ENCODE measurements at places on chromosomes 5 and 9.
A peak's percentile ranks its signal among the peaks of the same experiment; 100 is the strongest.

DNA sequence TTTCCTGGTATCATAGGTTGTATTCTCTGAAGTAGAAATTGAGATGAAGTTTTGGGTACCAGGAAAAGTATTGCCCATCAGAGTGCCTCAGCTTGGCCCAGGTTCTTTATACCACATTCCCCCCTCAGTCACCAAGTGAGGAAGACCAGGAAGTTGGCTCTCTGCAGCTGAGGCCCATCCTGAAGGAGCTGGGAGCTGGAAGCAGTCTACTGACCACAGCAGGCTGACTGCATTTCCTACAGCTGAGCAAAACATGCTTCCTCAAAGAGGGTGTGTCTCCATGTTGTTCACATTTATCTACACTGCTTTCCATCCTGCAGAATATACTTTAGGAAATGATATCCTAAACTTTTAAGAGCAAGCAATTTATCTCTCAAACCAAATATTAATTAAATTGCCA, 654.6 kb downstream of the ELAVL2 start:
- DNase-seq = no peak

DNA sequence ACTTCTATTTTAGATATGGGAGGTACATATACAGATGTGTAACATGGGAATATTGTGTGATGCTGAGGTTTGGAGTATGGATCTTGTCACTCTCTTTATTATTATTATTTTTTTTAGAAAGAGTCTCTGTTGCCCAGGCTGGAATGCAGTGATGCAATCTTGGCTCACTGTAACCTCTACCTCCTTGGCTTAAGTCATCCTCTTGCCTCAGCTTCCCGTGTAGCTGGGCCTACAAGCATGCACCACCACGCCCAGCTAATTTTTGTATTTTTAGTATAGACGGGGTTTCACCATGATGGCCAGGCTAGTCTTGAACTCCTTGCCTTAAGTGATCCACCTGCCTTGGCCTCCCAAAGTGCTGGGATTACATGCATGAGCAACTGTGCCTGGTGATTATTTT, 138.4 kb upstream of the SLC28A3 start:
- no peak for DNase-seq

- DNase-seq = no peak
Observed at GRCh38 chr5:156991714-156992113, 28.7 kb upstream of the TIMD4 start.

DNA sequence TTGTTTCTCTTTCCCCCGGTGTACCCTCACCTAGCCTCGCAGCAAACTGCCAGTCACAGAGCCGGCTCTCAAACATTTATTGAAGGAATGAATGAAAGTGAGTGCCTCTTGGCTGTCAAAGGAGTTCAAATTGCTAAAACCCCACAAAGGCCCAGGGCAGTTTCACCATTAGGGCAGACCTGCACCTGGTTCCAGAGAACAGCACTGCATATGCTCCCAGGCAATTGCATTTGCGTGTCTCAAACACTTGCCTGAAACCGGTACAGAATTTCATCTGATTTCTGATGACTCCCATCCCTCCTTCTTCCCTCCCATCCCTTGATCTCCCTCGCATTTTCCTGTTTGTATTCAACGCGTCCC, 165.6 kb upstream of the ZNF462 start:
- no peak for DNase-seq

DNA sequence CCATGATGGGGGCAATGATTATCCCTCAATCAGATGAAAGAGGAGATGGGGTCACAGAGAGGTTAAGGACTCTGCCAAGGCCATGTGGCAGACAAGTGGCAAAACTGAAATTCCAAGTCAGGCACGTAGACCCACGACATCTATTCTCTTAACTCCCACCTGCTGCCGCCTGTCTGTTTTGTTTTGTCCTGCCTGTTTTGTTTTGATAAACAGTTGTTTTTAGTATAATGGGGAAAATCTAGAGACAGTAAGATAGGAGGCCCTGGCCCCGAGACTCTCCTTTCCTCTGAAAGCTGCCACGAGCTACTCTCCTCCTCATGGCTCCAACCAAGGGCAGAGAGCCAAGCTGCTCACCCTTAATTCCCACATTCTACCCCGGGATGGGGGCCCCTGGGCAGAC, 4.9 kb downstream of the FSTL4 start:
- DNase-seq = no peak

DNA sequence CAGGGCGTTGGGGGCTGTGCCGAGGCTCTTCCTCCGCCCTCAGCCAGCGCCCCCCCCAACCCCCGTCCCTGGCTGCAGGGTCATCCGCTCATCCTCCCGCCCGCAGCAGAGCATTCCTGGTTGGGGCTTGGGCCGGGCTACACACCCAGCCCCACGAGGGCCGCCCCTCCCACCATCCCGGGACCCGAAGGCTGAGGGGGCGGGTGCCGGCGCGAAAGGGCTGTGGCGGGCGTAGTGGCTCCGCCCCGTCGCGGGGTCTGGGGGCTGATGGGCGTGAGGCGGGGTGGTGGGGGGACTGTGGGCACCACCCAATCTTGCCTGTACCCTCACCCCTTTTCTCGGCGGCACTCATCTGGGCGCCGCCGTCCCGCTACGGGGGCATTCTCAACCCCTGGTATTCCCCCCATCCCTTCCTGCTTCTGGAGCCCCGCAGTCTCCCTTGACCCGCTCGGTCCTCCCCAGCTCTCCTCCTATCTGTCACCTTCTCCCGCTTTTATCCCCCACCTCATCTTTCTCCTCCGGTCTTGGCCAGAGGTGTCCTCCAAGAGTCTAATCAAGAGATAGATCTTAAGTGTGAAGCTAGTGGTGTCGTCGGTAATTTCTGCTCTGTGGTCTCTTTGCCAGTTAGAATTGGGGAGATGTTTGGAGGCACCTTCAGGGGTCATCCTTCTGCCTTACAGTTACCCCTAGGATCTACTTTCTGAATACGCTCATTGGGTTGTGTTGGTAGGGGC, 1.6 kb downstream of the FER start:
- DNase-seq = peak; percentile 15

- DNase-seq = no peak
Observed at GRCh38 chr5:149284501-149284900, 12.8 kb downstream of the AFAP1L1 start.

Data from NCI-H526 treated with DMSO at 0.1 percent for 48 hours (cell line).